ENCODE measurements at places on chromosomes 2 and 18. TPM values are rescaled to one million over a fixed set of nuclear protein-coding genes. Genes with fewer than 3 reads are reported as not detected.

GRCh38 chr2:96663829-96664228, 21.3 kb downstream of the FER1L5 start:
- no peaks in the 10 kb centered on the region for H3K27me3 ChIP-seq
- H3K27ac ChIP-seq = no peak overlapping the region
- no peak overlapping the region for H3K4me3 ChIP-seq
- DNase-seq = no peak

DNA sequence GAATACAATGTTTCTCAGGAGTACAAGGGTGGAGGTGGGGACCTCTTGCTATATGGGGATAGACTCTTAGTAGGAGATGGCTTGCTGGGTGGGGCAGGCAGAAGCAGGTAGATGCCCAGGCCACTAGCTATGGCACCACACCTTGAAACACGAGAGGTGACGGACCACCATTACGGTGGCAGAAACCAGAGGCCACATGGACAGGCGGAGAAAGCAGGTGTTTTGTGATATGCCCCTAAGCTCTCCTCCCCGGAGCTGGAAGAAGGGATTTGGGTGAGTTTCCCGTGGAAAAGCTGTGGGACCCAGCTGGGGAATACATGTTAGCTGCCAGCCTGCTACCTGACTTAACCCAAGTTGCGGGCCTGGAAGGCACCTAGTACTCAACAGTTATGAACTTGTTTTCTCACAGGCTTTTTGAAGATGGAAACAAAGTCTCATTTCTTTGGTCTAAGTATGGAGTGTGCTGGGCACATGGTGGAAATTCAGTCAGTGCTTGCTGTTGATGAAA, 16.7 kb downstream of the PLA2R1 start:
- H3K27ac ChIP-seq = no peak overlapping the region
- no peak overlapping the region for H3K4me3 ChIP-seq
- H3K4me1 ChIP-seq = no peaks in the 10 kb centered on the region
- H3K36me3 ChIP-seq = no peaks in the 10 kb centered on the region

DNA sequence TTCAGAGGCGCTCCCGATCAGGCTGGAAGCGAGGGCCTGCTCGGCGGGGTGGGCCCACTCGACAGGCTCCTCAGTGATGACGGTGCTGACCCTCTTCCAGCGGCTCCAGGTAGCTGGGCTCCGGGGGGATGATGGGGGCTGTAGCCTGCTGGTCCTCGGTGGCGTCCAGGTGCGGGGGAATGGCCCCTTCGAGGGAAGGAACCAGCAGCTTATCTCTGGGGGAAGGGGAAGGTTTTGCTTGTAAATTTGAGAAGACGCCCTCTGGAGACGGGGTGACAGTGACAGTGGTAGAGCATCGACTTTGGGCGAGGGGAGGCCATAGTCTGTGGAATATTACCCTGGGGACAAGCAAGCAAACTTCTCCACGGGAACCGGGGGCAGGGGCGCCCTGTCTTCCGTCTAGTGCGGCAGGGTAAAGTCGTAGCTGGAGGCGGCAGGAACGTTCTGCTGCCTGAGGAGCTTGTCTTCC, 891.9 kb upstream of the LRRTM1 start:
- no peaks in the 10 kb centered on the region for H3K4me1 ChIP-seq
- no peaks in the 10 kb centered on the region for H3K36me3 ChIP-seq
- H3K27ac ChIP-seq = no peak overlapping the region
- DNase-seq = no peak

GRCh38 chr2:77161009-77161408, 361.2 kb downstream of the LRRTM4 start:
- no peaks in the 10 kb centered on the region for H3K4me1 ChIP-seq
- H3K36me3 ChIP-seq = no peaks in the 10 kb centered on the region
- no peaks in the 10 kb centered on the region for H3K27me3 ChIP-seq
- no peak overlapping the region for H3K27ac ChIP-seq
- DNase-seq = no peak

GRCh38 chr2:168478206-168478605, 22.1 kb downstream of the CERS6 start:
- H3K4me1 ChIP-seq = peaks cover 58% of the 10 kb centered on the region
- H3K27ac ChIP-seq = no peak overlapping the region

DNA sequence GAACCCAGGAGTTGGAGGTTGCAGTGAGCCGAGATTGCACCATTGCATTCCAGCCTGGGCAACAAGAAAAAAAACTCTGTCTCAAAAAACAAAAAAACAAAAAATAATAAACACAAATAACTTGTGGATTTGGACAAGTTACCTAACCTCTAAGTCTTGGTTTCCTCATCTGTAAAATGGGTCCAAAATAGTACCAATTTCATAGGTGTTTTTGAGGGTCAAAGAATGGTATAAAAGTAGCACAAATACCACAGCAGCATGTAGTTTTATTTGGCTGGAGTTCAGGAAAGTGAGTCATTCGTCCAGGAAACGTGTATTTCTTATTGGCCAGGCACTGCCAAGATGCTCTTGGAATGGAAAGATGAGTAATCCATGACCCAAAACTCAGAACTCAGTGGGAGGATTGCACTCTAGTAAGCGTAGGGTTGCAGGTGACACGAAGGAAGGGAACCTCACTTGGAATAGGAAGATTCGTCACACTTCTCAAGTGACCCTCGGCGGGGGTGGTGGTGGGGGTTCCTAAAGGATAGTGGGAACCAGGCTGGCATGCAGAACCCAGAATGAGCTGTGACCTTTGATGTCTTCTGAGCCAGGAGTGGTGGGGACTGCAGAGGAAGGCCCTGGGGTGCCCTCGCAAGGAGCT, 24.4 kb downstream of the GRHL1 start:
- peaks cover 40% of the 10 kb centered on the region for H3K4me1 ChIP-seq
- no peak overlapping the region for H3K4me3 ChIP-seq

DNA sequence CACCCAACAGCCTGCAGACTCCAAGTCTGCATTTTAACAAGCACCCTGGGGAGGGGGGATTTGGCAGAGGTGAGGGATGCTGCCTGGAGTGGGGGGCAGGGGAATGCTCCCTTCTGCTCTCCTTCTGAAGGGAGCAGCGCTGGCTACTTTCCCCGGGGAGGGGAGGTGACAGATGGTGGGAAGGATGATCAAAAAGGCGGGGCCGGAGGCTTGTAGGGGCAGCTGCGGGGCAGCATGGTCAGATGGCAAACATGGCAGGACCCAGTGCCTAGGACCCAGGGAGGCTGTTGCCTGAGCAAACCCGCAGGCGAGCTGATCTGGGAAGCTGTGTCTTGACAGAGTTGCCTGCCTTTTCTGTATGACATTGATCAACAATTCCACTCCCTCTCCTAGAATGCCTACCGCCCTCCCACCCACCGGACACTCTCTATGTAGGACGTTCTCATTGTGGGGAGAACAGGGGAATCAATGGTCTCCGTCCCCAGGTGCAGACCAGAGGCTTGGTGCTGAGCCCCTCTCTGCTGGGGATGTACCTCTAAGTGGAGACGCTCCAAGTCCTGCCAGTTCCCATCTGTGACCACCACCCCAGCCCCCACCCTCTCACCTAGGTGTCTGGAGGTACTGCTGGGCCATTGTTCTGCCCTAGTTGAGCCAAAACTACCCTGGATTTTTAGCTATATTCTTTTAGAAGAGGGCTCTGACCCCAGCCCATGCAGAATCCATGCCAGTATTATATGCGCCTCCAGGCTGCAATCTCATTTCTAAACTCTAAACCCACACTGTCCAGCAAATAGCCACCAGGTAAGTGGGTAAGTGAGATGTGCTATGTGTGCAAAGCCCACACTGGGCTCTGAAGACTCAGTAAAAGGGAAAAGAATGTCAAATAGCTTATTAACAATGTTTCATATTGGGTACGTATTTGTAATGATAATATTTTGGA, 89.7 kb upstream of the SEC11C start:
- no peak overlapping the region for H3K27ac ChIP-seq
- no peaks in the 10 kb centered on the region for H3K4me1 ChIP-seq
- DNase-seq = no peak
- H3K36me3 ChIP-seq = no peaks in the 10 kb centered on the region
- no peak overlapping the region for H3K4me3 ChIP-seq

DNA sequence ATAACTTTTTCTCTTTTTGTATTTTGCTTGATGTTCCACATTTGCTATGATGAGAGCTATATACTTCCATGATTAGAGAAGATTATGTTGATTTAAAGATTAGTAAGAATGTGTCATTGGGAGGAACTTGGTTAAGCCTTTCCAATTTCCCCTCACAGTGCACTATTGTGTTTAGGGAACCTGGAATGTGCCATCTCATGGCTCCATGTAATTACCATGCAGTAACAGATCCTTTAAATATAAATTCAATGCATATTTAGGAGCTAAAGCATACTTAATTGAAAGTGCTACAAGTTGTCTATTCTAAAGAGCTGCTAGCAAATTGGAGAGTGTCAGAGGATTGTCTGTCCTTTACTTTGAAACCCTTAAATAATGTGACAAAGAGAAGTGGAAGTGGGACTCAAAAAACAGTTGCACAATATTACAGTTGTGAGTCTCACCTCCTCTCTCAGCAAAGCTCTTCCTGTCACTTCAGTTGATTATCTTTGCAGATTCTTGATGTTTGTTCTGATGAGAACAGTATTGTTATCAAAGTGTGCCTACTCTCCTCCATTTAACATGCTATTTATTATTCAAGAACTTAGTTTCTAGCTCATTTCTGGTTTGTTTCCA, 1162.7 kb upstream of the ZEB2 start:
- H3K36me3 ChIP-seq = no peaks in the 10 kb centered on the region
- DNase-seq = no peak
- no peaks in the 10 kb centered on the region for H3K4me1 ChIP-seq
- no peak overlapping the region for H3K27ac ChIP-seq
- no peaks in the 10 kb centered on the region for H3K27me3 ChIP-seq

DNA sequence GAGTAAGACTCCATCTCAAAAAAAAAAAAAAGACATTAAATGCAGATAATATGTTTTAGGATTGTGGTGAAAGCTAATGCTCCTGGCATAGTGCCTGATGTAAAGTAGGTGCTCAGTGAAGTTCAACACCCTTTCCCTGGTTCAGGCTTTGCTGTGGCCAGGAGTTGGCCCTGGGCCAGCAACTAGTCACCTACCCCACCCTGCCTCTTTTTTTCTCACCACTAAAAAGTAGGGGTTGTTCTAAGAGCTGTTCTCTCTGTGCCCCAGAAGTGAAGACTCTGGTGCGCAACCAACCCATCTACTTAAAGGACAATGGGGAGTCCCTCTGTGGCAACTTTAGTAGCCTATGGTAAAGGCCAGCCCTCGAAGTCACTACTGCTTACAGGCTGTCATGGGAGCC, 75.9 kb downstream of the DNMT3A start:
- no peak for DNase-seq
- peaks cover 42% of the 10 kb centered on the region for H3K4me1 ChIP-seq
- no peaks in the 10 kb centered on the region for H3K27me3 ChIP-seq
- H3K27ac ChIP-seq = no peak overlapping the region
- H3K4me3 ChIP-seq = no peak overlapping the region

DNA sequence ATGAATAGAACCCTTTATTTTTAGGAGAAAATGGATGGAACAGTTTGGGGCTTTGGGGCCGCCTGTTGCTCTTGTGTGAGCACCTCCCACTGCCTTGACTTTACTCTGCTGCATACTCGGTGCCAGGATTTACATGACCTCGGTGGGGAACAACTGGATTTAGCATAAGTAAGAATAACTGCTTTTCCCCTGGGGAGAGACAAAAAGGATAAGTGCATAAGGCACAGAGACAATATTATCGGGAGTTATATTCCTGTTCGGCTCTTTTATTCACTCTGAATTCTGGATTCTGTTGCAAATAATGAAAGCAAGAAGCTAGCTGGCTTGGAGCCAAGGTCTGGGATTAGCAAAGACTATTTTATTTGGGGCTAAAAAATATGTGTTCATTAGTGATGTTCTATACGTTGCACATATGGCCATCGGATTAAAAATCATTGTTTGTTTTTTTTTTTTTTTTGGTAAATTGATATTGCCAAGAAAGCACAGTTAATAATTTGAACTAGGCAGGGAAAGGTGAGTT, 69.8 kb downstream of the CYBRD1 start:
- no peak overlapping the region for H3K4me3 ChIP-seq
- H3K27ac ChIP-seq = no peak overlapping the region
- H3K36me3 ChIP-seq = no peaks in the 10 kb centered on the region
- no peaks in the 10 kb centered on the region for H3K27me3 ChIP-seq

- no peaks in the 10 kb centered on the region for H3K27me3 ChIP-seq
- H3K27ac ChIP-seq = no peak overlapping the region
- H3K36me3 ChIP-seq = no peaks in the 10 kb centered on the region
Measured at GRCh38 chr18:26940744-26941398, 75.4 kb upstream of the AQP4 start.

GRCh38 chr2:206876216-206876860, 63.0 kb upstream of the CPO start:
- no peaks in the 10 kb centered on the region for H3K27me3 ChIP-seq

- H3K4me1 ChIP-seq = peaks cover 5% of the 10 kb centered on the region
- no peaks in the 10 kb centered on the region for H3K27me3 ChIP-seq
- no peak overlapping the region for H3K27ac ChIP-seq
Measured at GRCh38 chr2:100731535-100731981, 88.4 kb upstream of the NPAS2 start.

- no peaks in the 10 kb centered on the region for H3K4me1 ChIP-seq
- H3K27me3 ChIP-seq = peaks cover 5% of the 10 kb centered on the region
- no peak overlapping the region for H3K27ac ChIP-seq
- no peak overlapping the region for H3K4me3 ChIP-seq
- no peaks in the 10 kb centered on the region for H3K36me3 ChIP-seq
Measured at GRCh38 chr2:186751790-186752189, 57.9 kb downstream of the FAM171B start.

- peaks cover 21% of the 10 kb centered on the region for H3K27me3 ChIP-seq
- H3K4me3 ChIP-seq = no peak overlapping the region
- H3K36me3 ChIP-seq = no peaks in the 10 kb centered on the region
- H3K4me1 ChIP-seq = no peaks in the 10 kb centered on the region
Measured at GRCh38 chr2:42054714-42055430, 7.1 kb downstream of the PKDCC start.

- H3K4me1 ChIP-seq = no peaks in the 10 kb centered on the region
- DNase-seq = no peak
- no peak overlapping the region for H3K27ac ChIP-seq
- no peak overlapping the region for H3K4me3 ChIP-seq
Measured at GRCh38 chr2:219918944-219919343, 291.5 kb downstream of the SLC4A3 start.

DNA sequence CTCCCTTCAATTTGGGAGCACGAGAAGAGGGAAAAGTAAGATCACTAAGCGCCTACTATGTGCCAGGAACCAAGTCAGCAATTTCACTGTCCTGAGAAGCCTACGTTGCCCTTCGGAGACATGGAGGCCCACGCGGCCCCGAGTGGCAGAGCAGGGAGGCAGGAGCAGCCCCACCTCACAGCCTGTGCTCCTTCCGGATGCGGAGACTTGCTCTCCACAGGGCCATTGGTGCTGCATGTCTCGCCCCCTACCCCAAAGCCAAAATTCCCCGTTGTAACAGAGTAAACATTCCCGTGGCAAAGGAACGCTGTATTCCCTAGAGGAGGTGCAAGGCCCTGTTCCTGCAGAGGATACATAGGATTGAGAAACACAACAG, 4.5 kb downstream of the SLC14A2 start:
- DNase-seq = no peak
- H3K36me3 ChIP-seq = no peaks in the 10 kb centered on the region
- no peak overlapping the region for H3K4me3 ChIP-seq
- H3K27ac ChIP-seq = no peak overlapping the region
- H3K4me1 ChIP-seq = no peaks in the 10 kb centered on the region

- peak overlapping the region; percentile 44 for H3K27ac ChIP-seq
- peaks cover 22% of the 10 kb centered on the region for H3K27me3 ChIP-seq
- peaks cover 25% of the 10 kb centered on the region for H3K36me3 ChIP-seq
- peak overlapping the region; percentile 83 for H3K4me3 ChIP-seq
Measured at GRCh38 chr2:111121028-111121827, 514 bp downstream of the BCL2L11 start.

Gene MEP1B
- total RNA-seq = not detected

Gene WDR35
- 4.4 TPM for total RNA-seq

Gene GAREM1
- 0.35 TPM for total RNA-seq

Gene BAZ2B
- 9.7 TPM for total RNA-seq

Gene POTEJ
- total RNA-seq = not detected

Gene ZAP70
- total RNA-seq = 167 TPM

Gene CABLES1
- total RNA-seq = 0.38 TPM

Gene TMEFF2
- not detected for total RNA-seq

Gene ARL4C
- 24.2 TPM for total RNA-seq

Gene IL1F10
- total RNA-seq = not detected

Gene POMC
- total RNA-seq = 4.6 TPM

Gene KCNIP3
- total RNA-seq = not detected

All from activated naive CD4-positive, alpha-beta T cell treated with anti-CD3 and anti-CD28 coated beads for 36 hours (primary cell).